ENCODE measurements at places on chromosomes 3 and 15. TPM values are rescaled to one million over a fixed set of nuclear protein-coding genes. Genes with fewer than 3 reads are reported as not detected.

DNA sequence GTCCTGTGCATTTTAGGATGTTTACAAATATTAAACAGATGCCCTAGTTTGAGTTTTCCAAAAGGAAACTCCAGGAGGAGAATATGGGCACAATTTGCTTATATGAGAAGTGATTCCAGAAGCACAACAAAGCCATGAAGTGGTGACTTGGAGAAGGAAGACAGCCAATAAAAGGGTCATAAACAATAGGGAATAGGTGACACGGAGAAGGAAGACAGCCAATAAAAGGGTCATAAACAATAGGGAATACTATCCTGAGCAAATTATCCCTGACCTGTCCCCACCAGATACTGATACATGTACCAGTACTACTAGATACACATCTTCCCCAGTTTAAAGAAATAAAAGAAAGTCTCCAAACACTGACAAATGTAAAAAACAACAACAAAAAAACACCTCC lies 663.6 kb downstream of the GBE1 start:
- no peaks in the 10 kb centered on the region for H3K27me3 ChIP-seq
- no peak overlapping the region for H3K27ac ChIP-seq
- H3K4me1 ChIP-seq, result no peaks in the 10 kb centered on the region
- H3K36me3 ChIP-seq, result no peaks in the 10 kb centered on the region
- H3K4me3 ChIP-seq, result no peak overlapping the region

DNA sequence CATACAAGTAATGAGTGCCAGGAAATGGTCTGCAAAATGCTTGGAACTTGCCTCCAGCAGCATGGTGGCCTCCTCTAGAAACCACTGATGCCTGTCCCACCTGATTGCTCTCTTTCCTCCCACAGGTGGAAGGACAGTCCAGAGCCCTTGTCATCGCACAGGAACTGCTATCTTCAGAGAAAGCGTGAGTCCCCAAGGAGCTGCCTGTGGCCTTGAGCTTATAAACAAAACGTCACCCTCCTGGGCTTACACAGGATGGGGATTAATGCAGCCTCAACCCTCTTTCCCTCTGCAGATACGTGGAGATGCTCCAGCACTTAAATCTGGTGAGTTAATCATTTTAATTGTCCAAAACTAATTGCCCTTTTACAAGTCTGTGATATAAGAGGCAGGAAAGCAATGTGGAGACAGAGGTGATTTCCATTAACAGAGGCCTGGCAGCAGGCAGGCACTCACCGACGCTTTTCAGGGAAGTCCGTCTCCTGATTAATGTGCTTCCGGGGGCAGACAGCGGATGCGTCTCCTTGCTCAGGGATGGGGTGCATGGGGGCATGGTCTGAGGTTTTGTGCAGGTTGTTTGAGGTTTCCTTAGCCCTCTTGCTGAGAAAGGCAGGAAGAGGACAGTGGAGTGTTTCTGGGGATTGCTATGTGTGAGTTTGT lies 61.8 kb downstream of the FGD5 start:
- H3K4me3 ChIP-seq, result no peak overlapping the region
- peaks cover 54% of the 10 kb centered on the region for H3K4me1 ChIP-seq
- DNase-seq, result no peak
- no peaks in the 10 kb centered on the region for H3K27me3 ChIP-seq
- peak overlapping the region; percentile 4 for H3K27ac ChIP-seq

- peak; percentile 88 for DNase-seq
- peak overlapping the region; percentile 99 for H3K27ac ChIP-seq
- no peaks in the 10 kb centered on the region for H3K27me3 ChIP-seq
- H3K36me3 ChIP-seq, result peaks cover 21% of the 10 kb centered on the region
Measured at GRCh38 chr3:187741403-187742350, 3.6 kb downstream of the BCL6 start.

GRCh38 chr3:29293421-29293820 lies 12.6 kb downstream of the RBMS3 start:
- H3K4me1 ChIP-seq, result no peaks in the 10 kb centered on the region
- H3K36me3 ChIP-seq, result no peaks in the 10 kb centered on the region
- H3K4me3 ChIP-seq, result no peak overlapping the region
- no peak overlapping the region for H3K27ac ChIP-seq
- no peaks in the 10 kb centered on the region for H3K27me3 ChIP-seq

SMC4 gene
- total RNA-seq, result 176 TPM

NUP210 gene
- total RNA-seq, result 123 TPM

DLL4 gene
- 0.18 TPM for total RNA-seq
